ENCODE measurements at places on chromosomes 5 and 9.

GRCh38 chr9:16868701-16869100 is 1.8 kb downstream of the BNC2 start:
- DNase-seq = no peak

DNA sequence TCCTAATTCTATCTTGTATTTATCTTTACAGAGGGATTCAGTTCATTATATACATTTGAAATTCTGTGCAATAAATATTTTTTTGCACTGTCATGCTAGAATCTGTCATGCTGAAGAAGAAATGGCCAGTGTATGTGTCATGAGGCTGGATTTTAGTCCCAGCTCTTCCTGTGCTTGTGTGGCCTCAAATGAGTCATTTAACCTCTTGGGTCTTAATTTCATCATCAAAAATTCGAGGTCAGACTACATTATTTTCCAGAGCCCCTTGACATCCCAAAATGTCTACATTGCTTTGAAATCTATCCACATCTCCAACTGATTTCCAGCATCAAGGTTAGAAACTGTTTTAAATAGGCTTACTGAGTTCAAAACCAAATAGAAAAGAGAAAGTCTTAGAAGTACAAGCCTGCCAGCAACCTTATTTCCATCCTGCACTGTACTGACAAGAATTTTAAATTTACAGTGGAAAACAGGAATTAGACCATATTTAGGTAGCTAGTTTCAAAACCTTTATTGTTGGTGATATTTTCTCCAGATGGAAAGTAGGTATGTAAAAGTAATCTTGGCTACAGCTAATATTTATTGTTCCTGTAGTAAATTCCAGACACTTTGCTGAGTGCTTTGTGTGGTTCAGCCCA is 96.7 kb upstream of the MAMDC2 start:
- DNase-seq = no peak

- no peak for DNase-seq
Observed at GRCh38 chr9:93224591-93224990, 40.7 kb downstream of the WNK2 start.

DNA sequence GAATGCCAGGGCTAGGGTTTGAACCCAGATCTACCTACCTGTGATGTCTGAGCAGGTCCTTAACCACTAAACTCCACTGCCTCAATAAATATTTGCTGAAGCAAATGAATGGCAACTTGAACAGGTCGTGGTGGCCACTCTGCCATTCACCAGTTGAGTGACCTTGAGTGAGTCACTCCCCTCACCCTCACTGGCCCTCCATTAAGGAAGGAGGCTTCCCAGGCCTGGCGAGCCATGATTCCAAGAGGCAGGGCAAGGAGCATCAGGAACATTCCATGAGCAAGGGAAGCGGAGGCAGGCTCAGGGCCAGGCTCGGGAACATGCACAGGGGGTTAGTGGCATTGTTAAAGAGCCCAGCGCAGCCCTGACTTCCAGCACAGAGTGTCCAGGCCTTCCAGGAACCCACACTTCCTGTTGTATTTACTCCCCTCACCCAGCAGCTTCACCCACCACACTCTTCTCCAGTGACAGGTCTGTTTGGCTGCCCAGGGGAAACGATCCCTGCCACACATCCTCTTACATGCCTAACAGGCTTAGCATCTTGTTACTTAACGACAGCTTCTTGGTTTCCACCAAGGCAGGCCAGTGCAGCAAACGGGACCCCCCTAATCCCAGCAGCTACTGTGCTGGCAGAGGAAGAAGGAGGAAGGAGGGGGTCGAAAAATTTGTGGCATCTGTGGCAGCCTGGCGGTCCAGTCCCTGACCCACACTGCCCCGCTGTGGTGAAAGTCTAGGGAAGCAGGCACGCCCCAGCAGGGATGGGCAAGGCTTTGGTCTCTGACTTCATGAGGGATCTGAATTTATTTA is 43.7 kb upstream of the TTC1 start:
- DNase-seq = no peak

DNA sequence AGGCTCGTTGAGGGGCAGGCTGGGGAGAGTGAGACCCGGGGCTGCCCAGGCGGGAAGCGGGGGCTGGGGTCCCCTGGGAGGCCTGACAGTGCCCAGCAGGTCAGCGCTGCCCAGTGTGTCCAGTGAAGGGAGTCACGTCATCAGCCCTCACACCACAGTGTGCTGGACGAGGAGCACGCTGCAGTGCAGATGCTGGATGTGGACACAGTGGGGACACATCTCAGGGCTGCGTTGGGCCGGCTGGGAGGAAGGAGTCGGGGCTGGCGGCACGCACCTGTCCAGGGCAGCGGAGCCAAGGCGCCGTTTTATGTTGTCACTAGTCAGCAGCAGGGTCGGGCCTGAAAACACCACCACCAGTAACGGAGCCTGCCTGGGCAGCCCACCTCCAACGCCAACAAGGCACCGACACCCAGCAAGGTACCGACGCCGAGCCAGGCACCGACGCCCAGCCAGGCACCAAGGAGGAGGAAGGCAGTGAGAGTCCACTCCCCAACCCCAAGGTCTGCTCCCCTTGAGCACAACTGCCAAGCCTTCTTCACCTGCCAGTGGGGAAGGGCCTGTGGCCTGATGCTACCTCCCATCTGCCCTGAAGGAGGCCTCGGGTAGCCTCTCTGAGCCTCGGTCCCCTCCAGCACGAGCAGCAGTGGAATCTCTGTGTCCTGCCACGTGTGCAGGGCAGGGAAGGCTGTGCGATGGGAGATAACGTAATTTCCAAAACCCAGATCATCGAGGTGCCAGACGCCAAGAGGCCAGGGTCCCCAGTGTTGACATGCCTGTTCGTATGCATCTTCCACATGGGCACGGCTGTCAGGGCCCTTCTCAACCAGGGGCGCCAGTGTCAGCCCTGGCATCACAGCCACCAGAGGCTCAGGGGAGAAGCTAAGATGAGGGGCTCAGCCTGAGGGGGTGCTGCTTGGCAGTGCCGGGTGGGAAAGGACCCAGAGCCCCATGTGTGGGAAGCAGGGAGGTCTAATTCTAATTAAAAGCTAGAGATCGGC is 21.9 kb upstream of the NSMF start:
- no peak for DNase-seq

DNA sequence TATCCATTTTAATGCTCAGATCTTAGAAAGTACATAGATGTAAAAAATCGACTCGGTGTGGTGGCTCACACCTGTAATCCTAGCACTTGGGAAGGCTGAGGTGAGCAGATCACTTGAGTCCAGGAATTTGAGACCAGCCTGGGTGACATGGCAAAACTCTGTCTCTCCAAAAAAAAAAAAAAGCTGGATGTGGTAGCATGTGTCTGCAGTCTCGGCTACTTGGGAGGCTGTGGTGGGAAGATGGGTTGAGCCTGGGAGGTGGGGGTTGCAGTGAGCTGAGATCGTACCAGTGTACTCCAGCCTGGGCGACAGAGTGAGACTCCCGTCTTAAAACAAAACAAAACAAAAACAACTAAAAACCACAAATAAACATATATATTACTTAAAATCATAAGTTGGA is 61.4 kb downstream of the RASA1 start:
- no peak for DNase-seq

DNA sequence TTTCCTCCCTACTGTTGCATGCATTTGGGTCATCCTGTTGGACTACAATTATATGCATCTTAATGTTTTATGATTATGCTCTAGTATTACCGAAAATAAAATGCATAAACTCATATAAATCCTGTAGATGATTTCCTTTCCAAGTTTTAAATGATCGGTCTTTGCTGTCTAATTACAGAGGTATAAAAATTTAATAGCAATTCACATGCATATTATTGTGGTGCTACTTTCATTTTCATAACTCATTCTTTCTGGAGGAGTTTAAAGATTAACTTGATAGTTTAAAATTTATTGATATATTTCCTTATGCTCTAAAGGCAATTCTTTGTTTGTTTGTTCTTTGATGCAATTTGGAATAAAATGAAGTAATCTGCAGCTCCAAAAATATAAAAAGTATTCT is 1475.1 kb downstream of the MAT2B start:
- DNase-seq = no peak

DNA sequence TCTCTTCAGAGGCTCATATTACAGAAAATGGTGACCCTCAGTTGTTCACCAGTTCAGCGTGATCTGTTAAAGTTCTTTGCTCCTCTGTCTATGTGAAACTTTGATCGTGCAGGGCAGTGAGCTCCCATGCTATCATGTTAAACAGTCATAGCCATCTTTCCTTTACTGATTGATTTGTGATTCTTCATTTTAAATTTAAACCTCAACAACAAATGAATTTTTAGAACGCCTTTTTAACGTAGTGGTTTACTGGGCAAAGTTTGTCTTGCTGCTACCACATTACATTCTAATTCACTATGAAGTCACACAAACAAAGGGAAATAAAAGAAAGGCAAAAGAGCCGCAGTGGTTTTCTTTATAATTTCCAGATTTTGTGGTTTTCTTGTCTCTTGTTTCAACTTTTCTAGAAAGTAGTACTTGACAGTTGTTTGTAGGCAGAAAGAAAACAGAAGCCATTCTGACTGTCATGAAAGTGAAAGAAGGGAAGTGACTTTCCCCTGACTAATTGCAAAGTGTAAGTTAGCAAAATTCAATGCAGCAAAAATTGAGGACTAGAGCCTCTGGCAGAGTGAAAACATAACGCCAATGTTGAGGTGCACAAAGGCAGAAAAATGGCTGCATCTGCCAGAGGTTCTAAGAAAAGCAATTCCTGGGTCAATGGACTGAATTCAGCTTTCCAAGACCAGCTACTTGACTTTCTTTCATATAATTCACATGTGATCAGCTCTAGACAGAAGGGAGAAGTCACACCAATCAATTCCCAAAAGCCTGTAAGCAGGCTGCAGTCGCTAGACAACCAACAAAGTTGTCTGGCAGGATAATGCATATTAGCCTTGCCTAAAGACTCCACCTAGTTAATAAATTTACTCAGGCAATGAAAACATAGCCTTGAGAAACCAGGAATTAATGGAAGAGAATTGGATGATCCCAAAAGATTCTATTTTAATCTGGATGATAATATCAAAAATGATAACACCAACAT is 7.1 kb upstream of the IFNA6 start:
- DNase-seq = no peak

GRCh38 chr5:53643445-53643844 is 83.0 kb downstream of the NDUFS4 start:
- DNase-seq = no peak

- no peak for DNase-seq
Observed at GRCh38 chr5:76050134-76050533, 33.0 kb upstream of the SV2C start.

DNA sequence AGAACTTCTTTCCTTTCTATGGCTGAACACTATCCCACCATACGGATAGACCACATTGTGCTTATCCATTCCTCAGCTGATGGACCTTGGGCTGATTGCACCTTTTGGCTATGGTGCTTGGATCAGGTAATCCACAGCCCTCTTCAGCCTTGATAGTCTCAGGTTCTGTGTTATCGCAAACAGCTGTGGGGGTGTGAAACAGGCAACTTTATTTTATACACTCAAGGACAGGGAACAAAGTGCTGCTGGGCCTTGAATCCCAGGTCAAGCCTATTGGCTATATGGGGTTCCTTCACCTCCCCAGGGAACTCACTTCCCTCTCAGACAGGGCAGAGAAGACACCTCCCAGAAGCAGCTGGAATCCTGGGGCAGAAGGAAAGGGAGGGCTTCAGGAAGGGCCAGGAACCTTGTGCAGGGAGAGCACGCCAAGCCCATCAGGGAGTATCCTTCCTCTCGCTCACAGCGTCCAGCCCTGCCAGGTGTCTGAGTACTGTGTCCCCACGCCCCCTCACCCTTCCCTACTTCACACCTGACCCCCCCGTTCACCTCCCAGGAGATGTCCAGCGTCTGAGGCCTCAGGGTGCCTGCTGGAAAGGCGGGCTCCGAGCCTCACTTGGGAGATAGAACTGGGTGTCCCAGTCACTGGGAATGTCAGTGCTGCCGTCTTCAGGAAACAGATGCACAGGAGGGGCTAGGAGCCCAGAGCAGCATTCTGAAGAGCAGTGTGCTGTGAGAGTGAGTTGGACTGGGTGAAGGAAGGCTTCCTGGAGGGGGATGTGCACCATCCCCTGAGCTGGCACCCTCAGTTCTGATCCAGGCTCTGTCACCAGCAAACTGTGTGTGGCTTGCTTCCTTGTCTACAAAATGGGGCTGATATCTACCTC is 32.8 kb downstream of the AFAP1L1 start:
- no peak for DNase-seq

- DNase-seq = no peak
Observed at GRCh38 chr5:143216211-143216610, 187.3 kb downstream of the NR3C1 start.

- DNase-seq = no peak
Observed at GRCh38 chr9:127349483-127350113, 47.4 kb upstream of the SLC2A8 start.

GRCh38 chr5:94976853-94977252 is 308.0 kb downstream of the MCTP1 start:
- no peak for DNase-seq

- DNase-seq = peak; percentile 77
Observed at GRCh38 chr5:36876965-36877666, 547 bp downstream of the NIPBL start.

DNA sequence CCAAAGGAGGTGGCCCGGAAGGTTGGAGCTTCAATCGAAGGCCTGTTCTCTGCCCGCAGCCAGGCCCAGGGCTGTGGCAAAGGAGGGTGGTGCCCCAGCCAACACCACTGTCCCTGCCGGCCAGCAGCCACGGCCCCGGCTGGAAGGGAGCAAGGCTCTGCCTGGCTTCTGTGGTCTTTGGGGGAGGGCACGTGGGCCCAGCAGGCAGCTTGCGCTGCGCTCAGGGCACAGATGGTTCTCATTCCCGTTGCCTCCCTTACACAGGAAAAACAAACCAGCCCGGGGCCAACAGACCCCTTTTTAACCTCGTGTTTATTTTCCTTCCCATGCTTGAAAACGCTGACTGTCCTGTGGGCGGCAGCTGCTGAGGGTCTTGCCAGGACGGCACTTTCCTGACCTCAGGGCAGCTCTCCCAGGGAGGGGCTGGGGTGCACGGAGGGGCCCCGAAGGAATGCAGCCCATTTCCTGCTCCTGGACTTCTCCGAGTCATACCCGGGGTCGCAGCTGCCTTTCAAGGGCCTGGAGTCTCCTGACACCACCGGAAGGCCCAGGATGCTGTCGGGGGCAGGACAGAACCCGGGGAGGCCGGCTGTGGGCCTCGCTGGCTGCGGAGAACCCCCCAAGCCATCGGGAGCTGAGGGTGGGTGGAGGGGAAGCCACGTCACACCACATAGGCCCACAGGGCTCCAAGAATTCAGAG is 1.1 kb upstream of the GPSM1 start:
- DNase-seq = no peak

DNA sequence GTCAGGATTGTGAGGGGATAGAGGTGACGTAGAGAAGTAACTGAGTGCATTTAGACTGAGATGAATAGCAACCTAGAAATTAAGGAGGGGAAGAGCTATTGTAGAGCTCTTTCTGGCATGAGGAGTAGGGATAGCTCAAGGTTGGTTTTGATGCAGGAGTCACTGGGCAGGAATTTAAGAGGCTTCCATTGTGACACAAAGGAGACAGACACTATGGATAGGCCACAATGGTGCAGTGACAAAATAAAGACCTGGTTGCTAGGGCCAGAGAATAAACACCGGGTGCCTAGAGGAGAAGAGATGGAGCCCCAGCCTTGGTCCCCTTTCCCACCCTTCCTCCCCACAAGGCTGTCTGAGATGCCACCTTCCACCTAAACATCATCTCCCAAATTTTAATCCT is at the start of gene SPZ1:
Gene SPZ1 (plus strand): TSS at position 301 of the 400 bp plus-strand sequence. CDS start 214 bp downstream, outside the sequence.
- DNase-seq = no peak
